ENCODE measurements at places on chromosomes 12 and 14.

- DNase-seq = no peak
Measured at GRCh38 chr14:32020882-32021281, 56.2 kb upstream of the ARHGAP5 start.

DNA sequence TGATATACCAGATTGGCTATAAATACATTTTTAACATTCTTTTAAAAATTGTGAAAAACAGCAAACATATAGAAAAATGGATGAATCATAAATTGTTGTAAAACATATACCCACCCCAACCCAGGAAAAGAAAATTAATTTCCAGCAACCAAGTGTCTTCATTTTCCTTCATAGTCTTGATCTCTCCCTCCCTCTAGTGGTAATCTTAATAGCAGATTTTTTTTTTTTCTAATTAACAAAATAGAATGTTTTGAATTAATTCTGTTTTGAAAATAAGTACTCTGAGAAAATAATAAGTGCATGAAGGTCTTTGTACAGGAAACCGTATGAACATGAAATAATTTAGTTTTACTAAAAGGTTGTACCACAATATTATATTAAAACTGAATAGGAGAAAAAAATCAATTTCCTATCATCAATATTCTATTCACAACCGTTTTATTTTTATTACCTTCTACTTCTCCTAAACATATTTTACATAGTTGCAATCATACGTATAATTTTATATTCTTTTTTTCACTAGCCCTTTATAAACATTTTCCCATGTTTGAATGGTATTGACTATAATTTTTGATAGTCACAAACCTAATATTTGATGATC is 7.0 kb downstream of the ETNK1 start:
- peak; percentile 55 for DNase-seq

DNA sequence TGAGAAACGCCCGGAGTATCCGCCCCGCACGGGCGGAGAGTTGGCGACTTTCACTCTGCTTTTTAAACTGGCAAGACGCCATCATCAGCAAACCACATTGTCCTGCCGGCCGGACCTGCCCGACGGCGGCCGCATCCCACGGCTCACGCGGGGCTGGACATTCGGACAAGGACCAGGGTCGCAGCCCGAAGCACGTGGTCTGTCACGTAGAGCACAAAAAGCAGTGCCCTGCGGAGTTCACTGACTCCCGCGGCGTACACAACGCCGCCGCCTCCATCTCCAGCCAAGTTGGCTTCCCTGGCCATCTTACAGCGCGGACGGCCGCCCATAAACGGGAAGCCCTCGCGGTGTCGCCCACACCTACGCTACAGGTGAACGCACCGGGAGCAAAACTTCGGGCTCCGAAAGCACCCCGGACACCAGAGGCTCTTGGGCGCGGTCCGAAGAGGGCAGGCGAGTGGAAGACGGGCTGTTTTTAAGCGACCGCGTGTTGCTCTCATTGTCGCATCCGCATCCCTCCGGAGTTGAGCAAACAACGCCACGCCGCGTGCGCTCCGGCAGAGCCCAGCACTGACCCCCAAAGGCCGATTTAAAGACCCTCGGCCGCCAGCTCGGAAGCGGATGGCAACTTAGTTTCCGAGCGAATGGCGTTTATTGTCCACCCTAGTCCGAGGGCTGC is 966 bp downstream of the SINHCAF start:
- peak; percentile 69 for DNase-seq

DNA sequence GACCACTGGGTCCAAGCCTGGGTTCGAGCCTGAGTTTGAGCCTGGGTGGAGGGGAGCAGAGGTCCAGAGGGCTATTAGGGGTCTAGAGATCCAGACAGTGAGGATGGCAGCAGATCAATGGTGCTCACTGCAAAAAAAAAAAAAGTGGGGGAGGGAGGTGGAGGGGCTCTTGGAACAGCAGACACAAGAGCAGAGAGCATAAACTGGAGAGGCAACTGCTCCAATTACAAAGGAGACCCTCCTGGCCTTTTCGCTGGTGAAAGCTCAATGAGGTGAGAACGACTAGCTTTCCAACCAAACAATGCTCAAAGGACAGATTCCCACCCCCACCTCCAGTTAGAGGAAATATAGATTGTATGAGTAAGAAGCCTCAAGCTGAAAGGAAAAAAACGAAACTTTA is 124.2 kb upstream of the TSPAN8 start:
- peak; percentile 14 for DNase-seq

GRCh38 chr14:33871394-33871793 is 79.5 kb downstream of the EGLN3 start:
- no peak for DNase-seq

DNA sequence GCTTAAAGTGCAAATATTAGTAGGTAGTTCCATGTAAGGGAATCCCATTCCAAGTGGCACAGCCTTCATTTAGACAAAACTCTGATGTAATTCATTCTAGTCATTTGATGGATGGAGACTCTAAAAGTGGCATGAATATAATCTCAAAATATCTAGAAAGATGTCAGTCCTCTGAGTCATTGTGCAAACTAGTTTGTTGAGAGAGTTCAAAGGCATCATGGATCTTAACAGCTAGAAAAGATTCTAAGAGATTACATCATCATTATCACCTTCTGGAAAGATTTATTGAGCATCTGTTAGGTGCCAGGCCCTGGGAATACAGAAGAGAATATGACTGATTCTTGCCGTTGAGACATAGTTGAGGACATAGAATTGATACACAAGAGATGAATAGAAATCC is 30.7 kb downstream of the CRADD start:
- DNase-seq = peak; percentile 75

DNA sequence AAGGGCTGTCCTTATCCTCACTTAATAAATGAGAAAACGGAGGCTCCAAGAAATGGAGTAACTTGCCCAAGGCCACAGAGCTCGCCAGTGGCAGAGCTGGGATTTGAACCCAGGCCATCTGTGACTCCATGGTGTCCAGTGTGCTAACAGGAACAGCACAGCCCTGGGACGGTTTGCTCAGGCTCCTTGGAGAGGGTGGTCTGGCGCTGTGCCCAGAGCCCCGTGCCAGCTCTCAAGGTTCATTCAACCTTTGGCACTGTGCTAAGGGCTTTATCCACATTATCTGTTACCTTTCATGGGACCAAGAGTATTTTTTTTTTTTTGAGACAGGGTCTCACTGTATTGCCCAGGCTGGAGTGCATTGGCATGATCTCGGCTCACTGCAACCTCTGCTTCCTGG is 8.1 kb downstream of the DAO start:
- no peak for DNase-seq

DNA sequence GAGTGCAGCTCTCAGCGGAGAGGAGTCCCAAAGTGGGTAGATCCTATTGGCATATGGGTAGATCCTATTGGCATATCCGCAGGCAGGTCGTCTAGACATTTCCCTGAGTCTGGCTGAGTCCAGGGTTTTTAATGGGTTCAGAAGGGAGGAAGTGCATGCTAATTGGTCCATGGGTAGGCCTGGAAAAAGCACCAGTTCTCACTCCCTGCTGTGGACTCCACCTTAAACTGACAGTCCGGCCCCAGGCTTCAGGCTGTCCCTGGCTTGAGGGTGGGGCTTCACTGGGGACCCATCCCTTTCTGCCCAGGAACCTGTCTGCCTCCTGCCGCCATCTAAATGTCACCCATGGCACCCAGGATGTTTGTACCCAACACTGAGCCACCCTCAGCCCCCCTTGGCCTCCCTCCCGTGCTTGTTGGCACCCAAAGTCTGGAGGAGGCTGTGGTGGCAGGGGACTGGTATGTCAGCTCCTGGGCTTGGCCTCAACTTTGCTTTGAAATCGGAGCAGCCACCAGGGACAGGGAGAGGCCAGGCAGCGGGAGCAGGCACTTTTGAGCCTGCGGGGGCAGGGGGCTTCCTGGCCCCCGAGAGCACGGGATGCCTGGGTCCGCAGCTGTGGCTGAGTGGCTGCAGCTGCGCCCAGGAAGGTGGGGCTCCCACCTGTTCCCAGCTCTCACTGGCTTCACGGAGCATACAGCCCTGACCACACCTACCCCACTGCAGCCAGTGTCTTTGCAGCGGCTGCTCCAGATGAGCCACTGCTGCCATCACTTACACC is 29.6 kb upstream of the YAF2 start:
- no peak for DNase-seq

- no peak for DNase-seq
Measured at GRCh38 chr14:41404126-41404525, 202.6 kb upstream of the LRFN5 start.

Data from ELR (cell line).